ENCODE measurements at places on chromosomes 5 and 9.

DNA sequence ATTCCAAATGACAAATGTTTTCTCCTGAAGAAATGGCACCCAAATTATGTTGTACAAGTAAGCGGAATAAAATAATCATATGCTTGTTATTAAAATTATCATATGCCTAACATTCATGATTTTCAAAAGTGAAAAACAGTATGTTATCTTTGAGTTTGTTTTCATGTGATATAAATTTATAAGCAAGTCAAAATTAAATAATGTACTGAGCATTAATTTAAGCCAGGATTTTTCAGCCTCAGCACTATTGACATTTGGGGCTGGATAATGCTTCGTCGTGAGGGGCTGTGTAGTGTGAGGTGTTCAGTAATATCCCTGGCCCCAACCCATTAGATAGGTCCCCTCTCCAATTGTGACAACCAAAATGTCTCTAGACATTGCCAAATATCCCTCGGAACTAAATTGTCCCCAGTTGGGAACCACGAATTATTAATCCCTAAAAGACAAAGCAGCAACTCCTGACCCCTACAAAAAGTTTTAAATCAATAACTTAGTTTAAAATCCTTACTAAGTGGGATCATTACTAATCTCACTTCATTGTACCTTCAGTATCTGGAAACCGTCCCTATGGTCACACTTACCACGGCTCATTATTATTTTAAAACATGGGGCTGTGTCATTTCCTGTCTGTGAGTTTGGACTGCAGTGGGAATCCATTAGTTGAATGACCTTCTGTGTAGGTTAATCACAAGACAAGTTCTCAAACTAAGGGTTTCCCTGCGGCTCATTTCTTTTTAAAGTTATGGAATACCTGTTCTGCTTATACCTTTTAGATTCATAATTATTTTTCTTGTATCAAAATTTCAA lies 1.3 kb upstream of the NNT start:
- peak; percentile 4 for DNase-seq
- H3K4me1 ChIP-seq: peaks cover 9% of the 10 kb centered on the region
- peak overlapping the region; percentile 89 for H3K4me3 ChIP-seq
- H3K27me3 ChIP-seq: no peaks in the 10 kb centered on the region
- peak overlapping the region; percentile 53 for H3K27ac ChIP-seq
- H3K36me3 ChIP-seq: peaks cover 29% of the 10 kb centered on the region

DNA sequence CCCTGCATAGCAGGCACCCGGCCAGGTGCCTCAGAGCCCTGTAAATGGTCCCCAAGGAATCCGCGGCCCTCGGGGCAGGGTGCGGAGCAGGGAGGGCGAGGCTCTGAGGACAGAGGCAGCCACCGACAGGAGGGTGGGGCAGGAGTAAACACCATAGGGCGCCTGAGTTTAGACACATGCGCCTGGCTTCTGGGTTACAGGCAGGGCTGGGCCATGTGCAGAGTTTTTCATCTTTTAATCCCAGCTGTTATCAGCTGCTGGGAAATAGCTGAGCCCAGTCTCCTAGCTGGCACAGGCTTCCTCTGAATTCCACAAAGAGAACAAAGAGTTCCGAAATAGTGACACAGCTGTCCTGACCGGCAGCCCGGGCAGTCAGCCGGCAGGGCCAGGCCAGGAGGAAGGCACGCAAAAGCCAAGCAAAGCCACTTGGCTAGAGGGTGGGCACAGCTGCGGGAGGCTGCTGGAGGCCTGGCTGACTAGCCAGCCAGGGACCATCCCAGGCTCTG lies 98.9 kb upstream of the PHYKPL start:
- H3K4me1 ChIP-seq: no peaks in the 10 kb centered on the region
- H3K27me3 ChIP-seq: peaks cover 66% of the 10 kb centered on the region
- DNase-seq: no peak

- no peak overlapping the region for H3K27ac ChIP-seq
- H3K4me1 ChIP-seq: peaks cover 23% of the 10 kb centered on the region
- no peak for DNase-seq
- no peaks in the 10 kb centered on the region for H3K36me3 ChIP-seq
- H3K27me3 ChIP-seq: no peaks in the 10 kb centered on the region
- no peak overlapping the region for H3K4me3 ChIP-seq
Measured at GRCh38 chr5:138972230-138972629, 97.1 kb upstream of the LRRTM2 start.

- H3K27me3 ChIP-seq: no peaks in the 10 kb centered on the region
- no peak for DNase-seq
- peak overlapping the region; percentile 78 for H3K27ac ChIP-seq
- peak overlapping the region; percentile 80 for H3K4me3 ChIP-seq
- peaks cover 41% of the 10 kb centered on the region for H3K4me1 ChIP-seq
Measured at GRCh38 chr5:115542086-115542485, 2.5 kb downstream of the FEM1C start.

DNA sequence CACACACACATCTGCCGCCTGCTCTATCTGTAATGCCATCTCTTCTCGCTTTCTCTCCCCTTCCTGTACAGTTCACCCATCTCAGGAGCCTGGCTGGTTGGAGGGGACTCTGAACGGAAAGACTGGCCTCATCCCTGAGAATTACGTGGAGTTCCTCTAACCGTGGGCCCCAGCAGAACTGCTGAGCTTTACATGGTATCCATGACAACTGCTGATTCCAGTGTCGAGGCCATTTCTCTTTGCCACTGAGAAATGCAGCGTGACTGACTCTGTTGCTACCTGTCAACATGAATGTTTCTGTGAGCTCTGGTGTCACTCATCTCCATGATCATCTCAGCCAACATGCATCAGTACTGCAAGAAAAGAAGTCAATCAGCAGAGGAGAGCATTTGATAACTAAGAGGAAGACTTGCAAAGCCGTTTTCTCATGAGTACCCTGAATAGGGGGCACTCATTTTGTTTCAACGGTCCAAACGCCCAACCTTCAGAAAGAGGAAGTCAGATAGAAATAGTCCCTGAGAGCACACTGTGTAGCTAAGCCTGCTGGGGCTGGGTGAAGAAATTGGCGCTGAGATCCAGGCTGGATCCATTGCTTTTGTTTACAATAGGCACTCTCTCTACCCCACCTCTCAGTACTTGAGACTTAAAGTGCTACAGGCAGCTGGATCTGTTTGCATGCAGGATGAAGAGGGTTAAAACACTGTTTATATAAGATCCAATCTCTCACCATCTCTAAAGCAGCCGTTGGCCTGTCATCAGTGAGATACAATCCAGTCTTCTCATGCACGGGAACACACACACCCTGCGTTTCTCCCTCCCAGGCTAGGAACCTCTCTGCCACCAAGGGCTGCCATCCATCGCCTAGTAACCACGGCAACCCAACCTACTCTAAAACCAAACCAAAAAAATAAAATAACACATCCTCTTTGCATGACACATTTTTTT lies 180.9 kb downstream of the NR3C1 start:
- no peak overlapping the region for H3K4me3 ChIP-seq
- H3K36me3 ChIP-seq: peaks cover 13% of the 10 kb centered on the region
- no peaks in the 10 kb centered on the region for H3K27me3 ChIP-seq
- no peak overlapping the region for H3K27ac ChIP-seq
- H3K4me1 ChIP-seq: peaks cover 21% of the 10 kb centered on the region

DNA sequence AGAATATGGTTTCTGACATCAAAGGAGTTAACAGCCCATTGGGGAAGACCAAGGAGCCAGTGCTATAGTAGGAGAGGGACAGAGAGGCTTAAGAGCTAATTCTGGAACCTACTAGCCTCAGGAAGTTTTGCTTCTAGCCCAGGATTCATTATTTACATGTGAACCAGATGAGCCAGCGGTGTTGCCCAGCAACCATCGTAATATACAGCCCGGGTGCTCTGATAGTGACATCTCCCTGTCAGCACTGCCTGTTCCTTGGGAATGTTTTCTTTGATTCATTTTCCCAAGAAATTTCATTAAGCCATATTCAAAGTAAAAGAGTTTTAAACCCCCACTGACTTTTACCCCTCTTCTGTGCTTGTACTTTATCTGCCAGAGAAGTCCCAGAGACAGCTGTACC lies 217.4 kb upstream of the ADAMTSL1 start:
- H3K4me1 ChIP-seq: no peaks in the 10 kb centered on the region
- no peak overlapping the region for H3K4me3 ChIP-seq
- no peak for DNase-seq
- H3K27ac ChIP-seq: no peak overlapping the region
- H3K36me3 ChIP-seq: no peaks in the 10 kb centered on the region
- no peaks in the 10 kb centered on the region for H3K27me3 ChIP-seq

DNA sequence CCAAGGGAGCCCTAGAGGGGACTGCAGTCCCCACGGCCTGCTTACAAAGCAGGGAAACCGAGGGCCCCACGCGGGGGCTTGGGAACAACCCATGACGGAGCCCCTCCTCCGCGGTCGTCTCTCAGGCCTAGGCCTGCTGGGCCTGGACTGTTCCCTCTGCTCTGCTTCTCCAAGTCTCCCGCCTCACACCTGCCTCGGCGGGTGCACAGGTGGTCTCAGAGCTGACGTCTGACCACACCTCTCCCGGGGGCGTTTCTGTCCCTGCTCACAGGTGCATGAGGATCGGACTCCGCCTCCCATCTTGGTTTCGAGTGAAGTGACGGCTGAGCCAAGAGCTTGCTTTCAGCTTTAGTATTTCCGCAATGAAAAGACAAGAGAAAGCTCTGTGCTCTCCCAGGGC lies 72.1 kb downstream of the MRPL36 start:
- H3K36me3 ChIP-seq: no peaks in the 10 kb centered on the region
- H3K4me1 ChIP-seq: no peaks in the 10 kb centered on the region
- H3K27ac ChIP-seq: no peak overlapping the region
- no peak overlapping the region for H3K4me3 ChIP-seq
- DNase-seq: no peak
- peaks cover 34% of the 10 kb centered on the region for H3K27me3 ChIP-seq

DNA sequence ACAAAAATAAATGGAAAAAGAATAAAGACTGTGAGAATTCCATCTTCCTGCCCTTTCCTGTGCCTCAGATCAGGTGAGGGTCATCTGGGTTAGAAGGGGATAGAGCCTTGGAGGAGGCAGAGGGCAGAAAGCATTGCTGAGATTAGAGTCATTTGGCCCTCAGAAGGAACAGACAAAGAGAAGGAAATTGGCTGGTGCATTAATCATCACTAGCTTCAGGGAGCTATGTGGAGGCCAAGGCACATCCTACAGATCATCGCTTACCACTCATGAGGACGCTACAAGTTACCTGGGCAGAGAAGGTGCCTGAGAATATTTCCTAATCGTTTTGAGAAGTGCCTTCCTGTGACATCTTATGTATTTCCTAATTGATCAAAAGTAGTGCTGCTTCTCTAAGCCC lies 74.5 kb downstream of the C7 start:
- H3K27ac ChIP-seq: no peak overlapping the region
- H3K4me1 ChIP-seq: no peaks in the 10 kb centered on the region
- no peak overlapping the region for H3K4me3 ChIP-seq
- H3K36me3 ChIP-seq: no peaks in the 10 kb centered on the region
- peaks cover 16% of the 10 kb centered on the region for H3K27me3 ChIP-seq
- no peak for DNase-seq

DNA sequence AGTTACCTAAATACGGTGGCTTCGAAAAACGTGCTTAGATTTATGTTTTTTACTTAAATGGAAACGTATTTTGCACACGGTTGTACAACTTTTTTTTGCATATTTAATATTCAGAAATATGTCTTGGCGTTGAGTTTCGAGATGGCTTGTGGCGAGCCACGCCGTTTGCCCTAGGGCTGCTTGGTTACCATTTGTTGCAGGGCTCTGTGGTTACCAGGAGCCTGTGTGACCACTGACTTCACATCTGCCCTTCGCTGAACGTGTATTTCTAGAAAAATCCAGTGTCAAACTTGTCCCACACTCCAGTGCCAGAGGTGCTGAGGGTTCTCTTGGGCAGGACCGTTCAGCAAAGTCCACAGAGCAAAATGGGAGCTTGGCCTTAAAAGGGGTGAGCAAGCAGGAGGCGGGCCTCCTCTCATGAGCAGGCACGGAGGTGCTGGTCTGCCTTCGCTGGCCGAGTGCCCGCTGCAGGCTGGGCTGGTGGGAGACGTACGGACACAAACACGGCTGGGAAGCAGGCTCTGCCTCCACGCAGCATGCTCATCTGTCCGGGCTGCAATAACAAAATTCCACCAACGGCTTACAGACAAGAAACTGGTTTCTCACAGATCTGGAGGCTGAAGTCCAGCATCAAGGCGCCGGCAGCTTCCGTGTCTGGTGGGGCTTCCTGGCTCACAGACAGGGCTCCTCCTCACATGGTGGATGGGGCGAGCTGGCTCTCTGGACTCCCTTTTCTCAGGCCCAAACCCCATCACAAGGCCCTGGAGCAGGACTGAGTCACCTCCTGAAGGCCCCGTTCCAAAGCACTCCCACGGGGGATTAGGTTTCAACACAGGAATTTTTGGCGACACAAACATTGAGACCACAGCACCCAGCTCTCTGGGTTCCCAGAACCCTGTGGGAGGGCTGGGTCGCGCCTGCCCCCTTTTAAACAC lies 5.4 kb downstream of the MRPL36 start:
- H3K4me3 ChIP-seq: no peak overlapping the region
- H3K36me3 ChIP-seq: peaks cover 26% of the 10 kb centered on the region
- H3K4me1 ChIP-seq: peaks cover 36% of the 10 kb centered on the region
- H3K27me3 ChIP-seq: no peaks in the 10 kb centered on the region
- no peak for DNase-seq

- H3K27me3 ChIP-seq: no peaks in the 10 kb centered on the region
- no peak overlapping the region for H3K27ac ChIP-seq
- no peak overlapping the region for H3K4me3 ChIP-seq
- no peaks in the 10 kb centered on the region for H3K36me3 ChIP-seq
Measured at GRCh38 chr5:35698047-35698808, 80.6 kb downstream of the SPEF2 start.

DNA sequence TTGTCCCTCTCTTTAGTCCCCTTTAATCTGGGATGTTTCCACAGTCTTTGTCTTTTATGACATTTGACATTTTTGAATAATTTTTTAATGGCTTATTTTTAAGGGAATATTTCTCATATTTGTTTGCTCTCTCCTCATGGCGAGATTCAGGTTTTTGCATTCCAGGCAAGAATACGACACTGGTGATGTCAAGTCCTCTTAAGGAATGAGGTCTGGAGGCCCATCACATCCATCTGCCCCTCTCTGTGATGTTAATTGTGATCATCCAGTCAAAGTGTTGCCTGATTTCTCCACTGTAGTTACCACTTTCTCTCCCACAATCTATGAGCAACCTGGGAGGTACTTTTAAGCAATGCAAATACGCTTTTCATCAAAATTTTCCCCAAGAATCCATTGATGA lies 193.2 kb downstream of the MAST4 start:
- DNase-seq: no peak
- no peaks in the 10 kb centered on the region for H3K4me1 ChIP-seq
- H3K27ac ChIP-seq: no peak overlapping the region
- no peaks in the 10 kb centered on the region for H3K36me3 ChIP-seq

Data from Calu3 (cell line).